ENCODE measurements at places on chromosomes 13 and 19.

GRCh38 chr13:45280011-45280410 is 61.0 kb downstream of the TPT1 start:
- no peak for DNase-seq

- no peak for DNase-seq
These were observed 4.1 kb downstream of the ACP4 start for GRCh38 chr19:50794074-50794875.

- DNase-seq: no peak
These were observed 247.7 kb upstream of the IRS2 start for GRCh38 chr13:110034031-110034549.

DNA sequence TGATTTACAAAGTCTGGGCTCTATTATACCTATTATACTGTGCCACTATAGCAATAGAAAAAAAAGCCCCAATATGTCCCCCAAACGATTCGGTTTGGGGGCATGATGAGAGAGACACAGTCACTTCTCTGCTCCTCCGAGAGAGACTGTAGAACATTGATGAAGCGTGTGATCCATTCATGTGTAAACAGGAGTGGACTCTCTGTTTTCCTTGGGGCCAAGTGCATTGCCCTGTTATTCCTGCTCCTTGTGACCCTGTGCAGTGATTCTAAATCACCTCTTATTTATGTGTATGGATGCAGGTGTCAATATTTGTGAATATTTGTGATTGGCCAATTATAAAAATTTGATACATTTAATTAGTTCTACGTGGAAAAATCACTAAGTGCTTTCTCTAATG is 17.0 kb downstream of the F10 start:
- no peak for DNase-seq

DNA sequence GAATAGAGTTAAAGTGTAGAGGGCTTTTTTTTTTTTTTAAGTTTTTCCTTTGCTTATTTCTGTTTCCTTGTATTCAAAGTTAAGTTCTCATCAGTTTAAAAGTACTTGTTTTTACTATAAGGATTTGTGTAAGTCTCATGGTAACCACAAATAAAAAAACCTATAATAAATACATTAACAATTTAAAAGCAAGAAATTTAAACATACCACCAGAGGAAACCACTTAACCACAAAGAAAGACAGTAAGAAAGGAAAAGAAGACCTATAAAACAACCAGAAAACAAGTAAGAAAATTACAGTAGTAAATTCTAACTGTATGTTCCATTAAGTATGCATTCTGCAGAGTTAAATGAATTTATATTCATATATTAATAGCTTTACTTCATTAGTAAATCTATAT is 999.1 kb upstream of the ATXN8OS start:
- no peak for DNase-seq

DNA sequence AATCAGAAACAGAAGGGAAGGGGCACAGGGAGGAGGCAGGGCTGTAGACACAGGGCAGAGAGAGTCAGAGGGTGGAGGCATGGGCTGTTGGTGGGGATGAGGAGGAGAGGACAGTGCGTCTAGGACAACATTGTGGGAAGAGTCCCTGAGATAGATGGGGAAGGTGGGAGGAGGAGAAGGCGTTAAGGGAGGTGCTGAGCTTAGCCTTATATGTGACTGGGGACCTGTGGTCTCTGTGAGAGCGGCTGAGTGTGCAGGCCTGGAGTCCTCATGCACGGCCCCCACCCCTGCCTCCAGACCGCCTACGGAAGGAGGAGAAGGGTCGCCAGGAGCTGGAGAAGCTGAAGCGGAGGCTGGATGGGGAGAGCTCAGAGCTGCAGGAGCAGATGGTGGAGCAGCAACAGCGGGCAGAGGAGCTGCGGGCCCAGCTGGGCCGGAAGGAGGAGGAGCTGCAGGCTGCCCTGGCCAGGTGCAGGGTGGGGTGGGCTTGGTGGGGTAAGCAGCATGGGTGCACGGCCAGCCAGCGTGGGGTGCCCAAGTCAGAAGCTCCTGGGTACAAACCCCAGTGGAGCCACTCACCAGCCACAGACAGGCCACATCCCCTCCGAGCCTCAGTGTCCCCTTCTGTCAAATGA is 56.8 kb downstream of the KCNC3 start:
- no peak for DNase-seq

DNA sequence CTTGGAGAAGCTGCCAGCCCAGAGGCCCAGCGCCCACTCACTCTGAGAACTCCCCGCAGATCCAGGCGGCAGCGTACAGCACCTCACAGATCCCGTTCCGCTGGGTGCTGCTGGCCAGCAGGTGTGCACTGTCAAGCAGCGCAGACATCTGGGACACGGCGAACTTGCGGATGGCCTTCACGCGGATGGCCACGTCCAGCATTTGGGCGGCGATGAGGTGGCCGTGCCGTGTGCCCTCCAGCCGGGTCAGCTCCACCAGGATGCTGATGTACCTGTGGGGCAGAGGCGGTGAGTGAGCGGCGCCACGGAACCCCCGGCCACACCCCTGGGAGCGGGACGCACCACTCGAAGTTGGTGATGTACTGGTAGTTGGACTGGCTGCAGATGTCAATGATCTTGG is 24.1 kb downstream of the IZUMO4 start:
- no peak for DNase-seq
